ENCODE measurements at places on chromosomes 11 and 22.

DNA sequence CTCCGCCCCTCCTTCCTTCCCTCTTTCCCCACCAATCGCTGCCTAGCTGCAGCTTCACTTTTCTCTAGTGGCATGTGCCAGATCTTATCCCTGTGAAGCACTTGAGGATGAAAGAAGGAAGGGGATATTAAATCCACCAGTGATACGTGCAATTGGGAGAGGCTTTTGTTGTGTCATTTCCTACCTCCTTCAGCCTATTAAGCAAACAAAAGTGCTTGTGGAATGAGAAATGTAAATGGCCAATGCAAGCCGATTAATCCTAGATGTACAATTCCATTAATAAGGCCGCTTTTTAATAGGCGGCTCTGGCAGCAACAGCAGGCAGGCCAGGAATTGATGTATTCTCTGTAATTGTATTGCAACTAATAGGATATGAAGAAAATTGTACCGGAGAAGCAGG is 23.3 kb downstream of the NTM start:
- no peak for DNase-seq

DNA sequence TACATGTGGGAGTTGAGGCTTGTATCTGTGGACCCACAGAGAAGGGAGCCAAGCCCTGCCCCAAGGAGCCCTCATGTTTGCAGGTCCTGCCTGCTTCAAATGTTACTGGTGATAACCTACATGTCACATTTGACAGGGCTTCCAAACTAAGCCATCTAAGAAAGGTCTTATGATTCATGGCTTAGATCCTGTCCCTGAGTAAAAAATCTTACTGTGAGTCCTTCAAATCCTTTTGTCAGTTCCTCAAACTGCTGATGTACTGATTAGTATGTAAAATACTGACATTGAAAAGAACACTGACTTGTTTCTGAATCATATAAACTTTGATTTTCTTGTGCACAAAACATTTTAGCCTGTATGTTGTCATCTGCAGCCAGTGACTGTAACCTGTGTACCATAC is 1.0 kb upstream of the PANX1 start:
- DNase-seq, result no peak

DNA sequence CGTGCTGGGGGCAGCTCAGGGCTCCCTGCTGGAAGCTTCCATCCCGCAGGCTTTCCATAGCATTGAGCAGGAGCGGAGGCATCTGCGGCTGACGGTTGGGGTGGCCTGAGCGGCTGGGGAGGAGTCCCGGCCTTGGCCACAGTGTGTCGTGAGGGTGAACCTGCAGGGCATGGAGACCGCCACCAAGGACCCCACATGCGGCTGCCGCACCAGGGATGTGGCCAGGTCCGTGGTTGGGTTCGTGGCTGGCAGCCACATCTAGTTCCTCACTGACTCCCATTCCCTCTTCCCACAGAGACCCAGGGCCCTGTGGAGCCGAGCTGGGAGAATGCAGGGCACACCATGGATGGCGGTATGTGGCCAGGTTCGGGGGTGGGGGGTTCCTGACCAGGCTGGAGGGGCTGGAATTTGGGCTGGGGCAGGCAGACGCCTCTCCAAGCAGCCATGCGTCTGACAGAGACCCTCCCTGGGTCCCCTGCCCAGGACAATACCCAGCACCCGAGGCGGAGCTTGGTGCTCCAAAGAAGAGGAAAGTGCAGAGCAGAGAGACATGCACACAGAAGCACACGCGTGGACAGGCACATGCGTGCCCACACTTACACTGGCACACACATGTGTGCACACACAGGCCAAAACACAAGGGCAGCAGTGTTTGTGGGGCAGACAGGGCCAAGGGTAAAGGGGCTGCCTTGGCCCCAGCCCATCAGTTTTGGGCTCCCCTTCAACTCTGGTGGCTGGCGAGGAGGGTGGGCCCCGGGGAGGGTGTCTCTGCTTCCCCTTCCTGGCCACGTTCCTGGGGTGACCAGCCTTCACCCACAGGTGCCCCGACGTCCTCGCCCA is 2.7 kb downstream of the MUC5B start:
- DNase-seq, result no peak

DNA sequence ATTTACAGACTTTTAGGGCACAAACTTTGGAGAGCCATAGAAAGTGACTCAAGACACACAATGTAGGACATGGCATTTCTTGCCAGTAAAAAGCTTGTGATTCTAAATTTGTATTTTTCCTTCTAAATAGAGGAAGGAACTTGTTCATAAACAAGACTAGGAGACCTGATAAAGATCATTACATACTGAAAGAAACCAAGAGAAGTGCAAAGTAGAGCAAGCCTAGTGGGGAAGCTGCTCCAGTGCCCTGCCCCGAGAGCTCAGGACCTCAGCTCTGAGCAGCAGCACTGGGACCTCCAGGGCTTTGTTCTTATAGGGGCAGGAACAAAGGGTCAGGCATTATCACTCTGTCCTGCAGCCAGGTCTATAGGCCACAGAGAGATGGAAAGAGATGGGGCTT is 7.2 kb downstream of the IRAG1 start:
- DNase-seq, result no peak

DNA sequence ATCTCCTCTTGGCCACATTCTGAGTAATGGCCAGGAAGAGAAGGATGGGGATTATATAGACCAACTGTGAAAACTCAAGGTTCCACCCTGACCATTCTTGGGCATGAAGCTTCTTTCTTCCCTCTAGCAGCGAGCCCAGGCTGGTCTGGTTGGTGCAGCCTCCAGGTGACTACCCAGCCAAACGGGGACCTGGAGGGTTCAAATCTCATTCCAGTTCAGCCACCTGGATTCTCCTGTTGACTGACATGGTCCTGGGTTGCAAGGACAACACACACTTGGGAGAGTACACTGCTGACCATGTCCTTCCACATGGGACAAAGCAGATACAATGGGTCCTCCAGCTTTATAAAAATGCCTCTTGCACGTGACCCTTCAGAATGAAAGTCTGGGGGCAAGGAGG is 67.0 kb downstream of the SHANK2 start:
- no peak for DNase-seq

DNA sequence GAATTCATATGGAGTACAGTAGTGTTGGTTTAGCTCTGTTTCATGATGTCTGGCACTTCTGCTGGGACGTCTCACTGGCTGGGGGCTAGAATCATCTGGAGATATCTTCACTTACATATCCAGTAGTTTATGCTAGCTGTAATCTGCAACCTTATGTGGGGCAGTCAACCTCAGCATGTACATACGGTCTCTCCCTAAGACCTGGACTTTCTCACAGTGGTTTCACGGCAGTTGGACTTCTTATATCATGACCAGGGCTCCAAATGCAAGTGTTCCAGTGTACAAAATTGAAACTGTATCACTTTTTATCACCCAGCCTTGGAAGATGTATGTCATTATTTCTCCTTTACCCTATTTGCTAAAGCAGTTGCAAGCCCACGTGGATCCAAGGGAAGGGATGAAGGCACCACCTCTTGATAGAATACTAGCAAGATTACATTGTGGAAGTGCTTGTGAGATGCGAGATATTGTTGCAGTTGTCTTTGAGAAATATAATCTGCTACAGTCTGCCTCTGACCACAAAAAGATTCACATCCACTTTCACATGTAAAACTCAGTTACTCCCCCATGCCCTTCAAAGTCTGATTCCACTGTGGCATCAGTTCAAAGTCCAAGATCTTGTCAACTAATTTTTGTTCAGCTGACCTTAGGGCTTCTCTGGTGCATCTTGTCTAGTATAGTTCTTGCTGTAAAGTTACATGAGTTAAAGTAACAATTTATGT is 316.6 kb upstream of the NCAM1 start:
- no peak for DNase-seq

- DNase-seq, result no peak
Measured at GRCh38 chr22:32905400-32905799, 103.9 kb downstream of the TIMP3 start.

- DNase-seq, result peak; percentile 74
Measured at GRCh38 chr22:30763815-30764673, 69.4 kb downstream of the OSBP2 start.

DNA sequence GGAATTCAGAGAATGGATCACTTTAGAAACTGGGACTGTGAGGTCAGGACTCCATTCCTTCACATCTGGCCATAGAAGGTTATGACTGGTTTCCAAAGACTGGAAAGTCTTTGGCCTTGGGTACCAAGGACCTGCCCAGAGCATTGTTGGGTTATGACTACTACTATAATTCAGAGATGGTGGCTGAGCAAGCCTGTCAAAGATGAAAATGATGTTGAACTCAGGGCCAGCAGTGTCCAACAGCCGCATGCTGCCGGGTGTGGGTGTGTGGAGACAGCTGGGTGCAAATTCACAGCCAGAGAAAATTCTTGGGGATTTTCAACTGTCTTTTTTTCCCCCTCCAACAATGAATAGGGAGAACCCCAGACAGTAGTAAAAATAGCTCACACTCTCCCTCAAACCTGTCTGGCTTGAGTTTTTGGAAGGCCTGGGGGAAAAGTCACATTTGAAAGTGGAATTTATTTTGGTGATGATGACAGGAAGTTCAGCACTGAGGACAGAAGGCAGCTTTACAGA is 166.8 kb upstream of the NCAM1 start:
- no peak for DNase-seq
